Stimulated activated naive CD8-positive, alpha-beta T cell treated with anti-CD3 and anti-CD28 coated beads, Interleukin-15, Interleukin-2, amounts not matched to agents 100 U/mL and 50 U/mL, for 24 hours (primary cell): ENCODE measurements at places on chromosomes 7 and 10.

DNA sequence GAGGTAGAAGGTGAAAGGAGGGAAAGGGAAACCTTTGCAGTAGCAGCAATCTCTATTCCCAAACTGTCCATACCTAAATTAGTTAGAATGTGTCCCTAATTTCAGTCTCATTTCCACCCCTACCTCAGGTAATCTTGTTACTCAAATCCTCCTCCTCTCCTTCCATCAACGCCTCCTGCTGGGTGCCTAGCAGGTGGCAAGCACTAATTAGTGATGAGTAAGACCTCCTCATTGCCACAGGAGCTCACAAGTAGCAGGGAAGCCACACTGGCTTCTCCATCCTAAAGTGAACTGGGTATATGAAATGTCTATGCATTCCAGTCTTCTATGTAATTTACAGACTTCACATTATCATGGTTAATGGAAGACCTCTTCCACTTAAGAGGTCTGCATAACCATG is 25.7 kb upstream of the FAM133B start:
- no peak for DNase-seq

DNA sequence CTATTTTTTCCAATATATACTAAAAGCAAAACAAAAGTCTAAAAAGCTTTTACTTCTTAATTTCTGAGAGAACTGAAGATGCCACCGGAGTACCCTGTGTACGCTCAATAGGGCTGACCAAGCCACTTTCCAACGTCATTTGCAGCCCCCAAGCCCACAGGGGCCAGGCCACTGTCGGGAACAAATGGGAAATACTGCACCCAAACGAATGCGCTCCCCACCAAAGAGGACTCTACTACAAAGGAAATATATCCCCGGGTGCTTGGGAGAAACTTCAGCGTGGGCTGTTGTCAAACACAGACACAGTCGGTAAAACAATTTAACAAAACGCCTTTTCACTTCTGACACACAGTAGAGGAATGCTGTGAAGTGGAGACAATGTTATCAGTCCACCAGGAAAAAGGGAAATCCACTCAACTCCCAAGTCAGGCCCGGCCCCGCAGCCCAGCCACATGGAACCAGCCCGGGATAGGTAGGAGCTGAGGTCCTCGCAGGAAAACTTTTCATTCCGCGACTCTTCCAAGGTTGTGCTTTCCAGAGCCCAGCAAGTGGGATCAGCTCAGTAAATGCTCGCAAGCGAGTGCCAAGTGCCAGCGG is 1.4 kb downstream of the PARD3 start:
- DNase-seq, result no peak

DNA sequence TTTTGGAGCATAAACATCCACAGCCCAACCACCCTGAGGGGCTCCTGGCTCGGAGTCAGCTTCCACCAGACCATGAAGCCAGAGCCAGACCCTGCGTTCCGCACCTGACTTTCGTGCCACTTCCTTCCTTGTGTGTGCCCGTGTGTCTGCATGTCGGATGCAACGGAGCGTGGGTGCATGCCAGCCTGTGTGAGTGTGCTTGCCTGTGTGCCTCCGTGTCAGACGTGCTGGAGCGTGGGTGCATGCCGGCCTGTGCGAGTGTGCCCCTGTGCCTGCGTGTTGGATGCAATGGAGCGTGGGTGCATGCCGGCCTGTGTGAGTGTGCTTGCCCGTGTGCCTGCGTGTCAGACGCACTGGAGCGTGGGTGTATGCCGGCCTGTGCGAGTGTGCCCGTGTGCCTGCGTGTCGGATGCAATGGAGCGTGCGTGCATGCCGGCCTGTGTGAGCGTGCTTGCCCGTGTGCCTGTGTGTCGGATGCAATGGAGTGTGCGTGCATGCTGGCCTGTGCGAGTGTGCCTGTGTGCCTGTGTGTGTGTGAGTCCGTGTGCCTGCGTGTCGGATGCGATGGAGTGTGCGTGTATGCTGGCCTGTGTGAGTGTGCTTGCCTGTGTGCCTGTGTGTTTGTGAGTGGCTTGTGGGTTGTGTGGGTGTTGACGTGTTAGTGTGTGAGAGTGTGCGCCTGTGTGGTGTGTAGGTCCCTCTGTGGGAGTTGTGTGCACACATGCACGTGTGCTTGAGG is 28.1 kb upstream of the KNDC1 start:
- no peak for DNase-seq

DNA sequence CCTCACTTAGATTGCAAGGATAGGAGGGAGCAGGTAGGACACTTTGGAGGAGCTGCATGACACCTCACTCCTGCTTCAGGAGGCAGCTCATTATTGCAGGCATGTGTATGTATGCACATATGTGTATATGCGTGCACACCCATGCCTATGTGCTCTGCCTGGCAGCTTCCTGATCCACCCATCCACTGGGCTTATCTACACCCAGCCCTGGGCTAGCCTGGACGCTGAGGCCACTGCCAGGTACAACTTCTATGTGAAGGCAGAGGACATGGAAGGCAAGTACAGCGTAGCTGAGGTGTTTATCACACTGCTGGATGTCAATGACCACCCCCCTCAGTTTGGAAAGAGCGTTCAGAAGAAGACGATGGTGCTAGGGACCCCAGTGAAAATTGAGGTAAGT is 13.3 kb downstream of the LRIT2 start:
- no peak for DNase-seq

DNA sequence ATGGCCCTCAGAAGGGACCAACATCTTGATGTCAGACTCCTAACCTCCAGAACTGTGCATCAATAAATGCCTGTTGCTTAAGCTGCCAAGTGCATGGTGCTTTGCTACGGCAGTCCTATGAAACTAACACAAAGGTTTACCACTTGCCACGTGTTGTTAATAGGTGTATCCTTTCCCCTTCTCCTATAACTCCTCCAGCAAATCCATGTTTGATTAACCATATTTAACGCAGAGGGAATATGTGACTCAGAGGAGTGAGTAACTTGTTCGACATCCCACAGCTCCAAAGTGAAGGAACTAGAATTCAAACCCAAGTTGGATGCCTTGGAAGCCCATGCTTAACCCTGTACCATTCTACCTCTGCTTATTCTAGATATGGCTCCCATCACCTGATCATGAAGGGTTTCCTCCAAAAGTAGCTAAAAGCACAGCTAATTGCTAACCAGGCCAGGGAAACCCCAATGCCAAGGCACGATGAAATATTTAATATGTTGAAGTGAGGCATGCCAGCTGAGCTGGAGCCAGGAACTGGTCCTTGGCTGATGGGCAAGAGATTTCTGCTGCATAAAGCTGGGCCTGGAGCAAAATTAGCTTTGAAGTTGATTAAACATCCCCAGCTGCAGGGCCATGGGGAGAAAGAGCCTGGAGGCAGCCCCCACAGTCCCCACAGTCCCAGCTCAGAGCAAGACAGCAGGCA is 131.9 kb downstream of the C10orf90 start:
- no peak for DNase-seq
